ENCODE measurements at places on chromosomes 3 and 15.

DNA sequence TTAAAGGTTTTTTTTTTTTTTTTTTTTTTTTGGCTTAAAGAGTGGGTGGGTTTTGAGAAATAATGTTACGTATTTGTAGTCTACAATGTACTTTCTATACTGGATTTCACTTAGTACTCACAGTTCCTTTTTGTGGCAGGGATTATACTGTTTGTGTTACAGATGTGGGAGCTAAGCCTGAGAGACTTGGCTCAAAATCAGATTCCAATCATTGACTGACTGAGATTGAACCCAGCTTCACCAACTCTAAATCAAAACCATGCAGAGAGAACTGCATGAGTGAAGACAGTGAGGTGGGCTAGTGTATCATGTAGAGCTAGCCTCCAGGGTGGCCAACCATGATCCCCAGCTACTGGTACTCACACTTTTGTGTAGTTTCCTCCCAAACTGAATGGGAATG is 68.0 kb downstream of the TMEM108 start:
- no peak for DNase-seq

GRCh38 chr15:57538821-57539220 is 52.9 kb upstream of the MYZAP start:
- no peak for DNase-seq

GRCh38 chr15:67249830-67250229 is 4.6 kb downstream of the AAGAB start:
- no peak for DNase-seq

GRCh38 chr15:76189106-76189505 is 122.2 kb downstream of the ETFA start:
- no peak for DNase-seq

DNA sequence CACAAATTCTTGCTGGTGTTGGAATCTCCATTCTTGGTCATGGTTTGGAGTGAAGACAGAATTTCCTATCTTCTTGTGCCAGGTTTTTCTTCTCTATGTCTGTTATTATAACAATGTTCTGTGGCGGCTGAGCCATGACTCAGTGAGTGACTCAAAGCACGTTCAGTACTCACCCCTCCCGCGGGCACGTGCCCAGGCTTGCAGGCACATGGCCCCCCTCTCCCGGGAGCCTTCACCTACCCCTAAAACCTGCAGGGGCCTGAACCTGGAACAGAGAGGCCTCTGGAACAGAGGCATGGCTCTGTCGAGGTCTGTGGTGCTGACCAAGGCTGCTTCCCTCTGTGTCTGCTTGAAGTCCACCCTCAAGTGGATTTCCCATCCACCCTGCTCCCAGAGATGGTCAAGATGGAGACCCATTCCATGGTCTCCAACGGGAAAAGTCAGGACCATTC is 27.6 kb downstream of the PLXNB1 start:
- DNase-seq: no peak

- DNase-seq: no peak
Measured at GRCh38 chr15:79966634-79967297, 4.2 kb downstream of the BCL2A1 start.

- no peak for DNase-seq
Measured at GRCh38 chr15:99537344-99537743, 28.4 kb upstream of the MEF2A start.

DNA sequence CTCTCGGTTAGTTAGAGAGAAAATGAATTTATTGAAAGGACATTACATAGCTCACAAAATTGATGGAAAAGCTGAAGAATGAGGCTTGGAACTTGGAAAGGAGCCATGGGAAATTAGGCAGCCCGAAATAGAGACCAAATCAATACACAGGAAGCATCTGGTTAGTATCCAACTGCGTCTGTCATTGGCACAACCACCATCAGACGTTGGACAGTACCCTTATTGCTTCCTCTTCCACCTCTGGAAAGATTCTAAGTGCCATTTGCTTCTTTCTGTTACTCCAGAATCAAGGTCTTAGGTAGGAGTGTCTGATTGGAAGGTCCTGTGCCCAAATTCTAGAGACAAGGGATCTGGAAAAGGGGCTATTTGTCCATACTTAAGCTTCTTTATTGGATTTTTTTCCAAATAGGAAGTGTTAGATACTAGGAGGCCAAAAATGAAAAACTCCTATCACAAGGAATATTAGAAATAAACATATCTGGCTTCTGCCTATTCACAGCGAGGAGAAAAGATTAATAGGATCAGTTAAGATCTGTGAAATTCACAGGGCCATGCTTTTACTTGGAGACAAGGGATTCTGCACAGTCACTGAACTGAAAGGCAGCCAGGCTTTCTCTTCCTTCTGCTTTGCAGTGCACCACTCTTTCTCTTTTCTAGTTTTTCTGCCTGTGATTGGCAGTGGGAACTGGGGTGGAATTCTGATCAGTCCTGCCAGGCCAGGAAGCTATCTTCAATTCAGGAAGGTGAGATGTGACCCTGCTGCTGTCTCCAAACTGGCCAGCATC is 10.7 kb upstream of the HACD2 start:
- no peak for DNase-seq
